Stimulated activated CD8-positive, alpha-beta memory T cell treated with anti-CD3 and anti-CD28 coated beads, Interleukin-15, amount 100 ng/mL, for 4 hours (primary cell): ENCODE measurements at places on chromosomes 6 and 20.

- no peak for DNase-seq
Observed at GRCh38 chr20:12044969-12045368, 127.3 kb downstream of the BTBD3 start.

DNA sequence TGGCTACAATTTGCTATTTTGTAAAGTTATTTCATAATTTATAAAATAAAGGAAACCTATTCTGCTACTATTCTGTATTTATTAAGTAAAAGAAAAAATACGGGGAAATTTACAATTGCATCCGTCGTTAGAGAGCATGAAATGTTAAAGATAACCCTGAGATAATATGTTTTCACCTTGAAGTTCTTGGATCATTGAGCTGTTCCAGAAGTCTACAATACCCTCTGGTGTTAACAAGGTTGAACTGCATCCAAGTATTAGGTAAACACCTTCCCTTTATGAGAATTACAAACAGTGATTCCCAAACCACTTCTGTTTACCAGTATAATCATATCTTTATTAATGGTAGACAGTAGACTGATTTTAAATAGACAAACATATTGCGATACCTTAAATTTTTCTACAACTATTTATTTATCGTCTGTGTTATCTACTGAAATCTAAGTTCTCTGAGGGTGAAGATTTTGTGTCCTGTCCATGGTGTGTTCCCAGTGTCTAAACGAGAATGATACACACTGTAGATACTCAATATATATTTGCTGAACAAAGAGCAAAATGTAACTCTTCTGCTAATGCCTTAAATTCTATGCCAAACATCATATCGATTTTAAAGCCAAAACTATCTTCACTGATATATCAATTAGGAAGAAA, 28.2 kb downstream of the TBC1D32 start:
- DNase-seq, result no peak

GRCh38 chr6:146367061-146367460, 176.6 kb upstream of the RAB32 start:
- DNase-seq, result no peak

GRCh38 chr6:139597771-139598755, 223.6 kb upstream of the CITED2 start:
- no peak for DNase-seq

DNA sequence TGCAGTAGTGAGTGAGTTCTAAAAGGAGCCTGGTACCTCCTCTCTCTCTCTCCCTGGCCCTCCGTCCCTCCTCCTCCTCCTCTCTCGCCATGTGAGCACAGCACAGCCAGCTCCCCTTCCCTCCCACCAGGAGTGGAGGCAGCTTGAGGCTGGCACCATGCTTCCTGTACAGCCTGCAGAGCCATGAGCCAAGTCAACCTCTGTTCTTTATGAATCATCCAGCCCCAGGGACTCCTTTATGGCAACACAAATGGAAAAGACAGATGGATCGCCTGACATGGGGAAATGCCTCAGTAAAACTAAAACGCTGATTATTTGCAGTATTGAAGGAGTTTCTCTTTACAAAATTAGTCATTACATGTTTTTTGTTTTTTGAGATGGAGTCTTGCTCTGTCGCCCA, 233.7 kb upstream of the ARID1B start:
- DNase-seq, result no peak

- DNase-seq, result no peak
Observed at GRCh38 chr20:62907384-62908317, 18.7 kb downstream of the DIDO1 start.

DNA sequence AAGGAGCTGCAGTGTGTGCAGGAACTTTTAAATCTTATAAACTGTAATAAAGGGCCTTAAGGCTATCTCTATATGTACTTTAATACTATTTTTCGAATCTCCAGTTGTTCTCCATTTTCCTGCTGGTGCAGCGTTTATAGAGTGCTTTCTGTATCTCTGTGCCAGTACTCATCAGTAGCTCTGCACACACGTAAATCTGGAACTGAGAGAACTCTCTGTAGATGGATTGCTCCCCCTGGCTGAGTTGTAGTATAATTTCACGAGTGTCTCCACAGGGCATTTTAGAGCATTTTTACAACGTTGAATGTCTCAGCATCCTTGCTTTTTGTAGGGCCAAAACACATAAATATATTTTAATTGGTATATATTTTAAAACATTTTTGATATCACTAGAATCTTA, 256.5 kb downstream of the TRDN start:
- no peak for DNase-seq

- DNase-seq, result no peak
Observed at GRCh38 chr6:24949020-24949569, 13.3 kb upstream of the RIPOR2 start.

DNA sequence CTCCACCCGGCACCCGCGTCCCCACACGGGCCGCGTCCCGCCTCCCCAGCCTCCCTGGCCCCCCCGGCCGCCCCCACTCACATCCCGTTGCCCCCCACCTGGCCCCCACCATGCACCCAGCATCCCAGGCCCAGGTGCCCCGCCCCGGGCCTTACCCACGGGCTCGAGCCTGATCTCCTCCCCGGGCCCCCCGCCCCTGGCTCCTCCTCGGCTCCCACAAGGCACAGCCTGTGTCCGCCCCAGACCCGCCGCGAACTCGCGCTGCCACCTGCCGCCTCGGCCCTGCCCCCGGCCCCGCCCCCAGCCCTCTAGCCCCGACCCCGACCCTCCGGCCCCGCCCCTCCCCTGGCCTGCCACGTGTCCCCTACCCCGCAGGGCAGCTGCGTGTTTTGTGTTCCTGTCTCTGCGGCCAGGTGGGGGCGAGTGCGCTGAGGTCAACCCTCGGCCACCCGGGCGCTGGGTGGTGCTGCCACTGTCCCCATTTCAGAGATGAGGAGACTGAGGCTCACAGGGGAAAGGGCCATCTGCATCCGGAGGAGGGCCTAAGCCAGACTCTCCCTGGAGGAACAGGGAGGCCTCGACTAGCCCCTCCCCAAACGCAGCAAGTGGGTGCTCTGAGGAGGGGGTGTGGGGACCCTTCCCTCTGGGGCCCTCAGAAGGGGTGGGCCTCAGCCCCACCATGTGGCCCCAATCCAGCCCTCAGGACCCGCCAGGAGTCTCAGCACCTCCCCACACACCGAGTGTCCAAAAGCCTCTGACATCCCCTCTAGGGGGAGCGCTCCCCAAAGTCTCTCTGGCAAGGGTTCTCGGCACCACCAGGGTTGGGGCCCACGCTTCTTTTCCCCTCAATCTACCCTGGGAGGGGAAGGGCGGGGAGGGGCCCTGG, 99.8 kb downstream of the TAF4 start:
- DNase-seq, result no peak

DNA sequence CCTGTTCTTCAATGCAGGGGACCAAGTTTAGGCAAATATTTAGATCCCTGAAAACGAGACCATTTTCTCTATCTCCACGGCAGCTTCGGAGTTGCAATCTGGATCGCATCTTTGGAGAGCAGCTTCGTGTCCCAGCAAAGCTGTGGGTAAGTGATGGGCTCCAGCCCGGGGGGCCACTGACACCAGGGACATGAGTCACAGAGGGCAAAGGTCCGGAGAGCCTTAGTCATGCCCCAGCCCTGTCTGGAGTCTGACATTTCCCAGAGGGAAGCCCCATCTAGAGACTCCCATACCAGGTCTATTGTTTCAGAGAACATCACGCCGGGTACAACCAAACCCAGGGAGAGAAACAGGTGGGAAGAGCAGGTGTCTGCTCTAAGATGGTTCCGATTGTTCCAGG, 95.9 kb downstream of the NFATC2 start:
- DNase-seq, result no peak

- DNase-seq, result no peak
Observed at GRCh38 chr6:152566103-152566875, 70.9 kb downstream of the SYNE1 start.

- no peak for DNase-seq
Observed at GRCh38 chr20:32064667-32065066, 12.6 kb downstream of the HCK start.

GRCh38 chr20:51008718-51009117, 14.2 kb downstream of the KCNG1 start:
- no peak for DNase-seq

- no peak for DNase-seq
Observed at GRCh38 chr20:57881466-57882385, 171.9 kb upstream of the PMEPA1 start.

DNA sequence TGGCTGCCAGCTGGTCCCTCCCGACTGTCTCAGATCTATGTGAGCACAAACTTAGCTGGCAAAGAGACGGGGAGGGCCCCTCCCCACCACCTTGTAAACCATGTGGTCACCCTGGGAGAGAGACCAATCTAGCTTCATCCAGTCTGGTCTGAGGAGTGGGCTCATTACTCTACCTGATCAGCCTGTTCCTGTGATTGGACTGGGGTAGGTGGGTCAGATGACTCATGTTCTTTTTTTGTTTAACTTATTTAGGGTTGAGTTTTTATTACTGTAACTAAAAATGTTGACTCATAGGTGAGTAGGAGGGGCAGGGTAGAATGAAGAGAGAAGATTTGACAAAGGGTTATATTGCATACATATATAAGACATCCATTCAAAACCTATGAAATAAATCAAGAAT, 4.7 kb downstream of the GSTA4 start:
- DNase-seq, result no peak

DNA sequence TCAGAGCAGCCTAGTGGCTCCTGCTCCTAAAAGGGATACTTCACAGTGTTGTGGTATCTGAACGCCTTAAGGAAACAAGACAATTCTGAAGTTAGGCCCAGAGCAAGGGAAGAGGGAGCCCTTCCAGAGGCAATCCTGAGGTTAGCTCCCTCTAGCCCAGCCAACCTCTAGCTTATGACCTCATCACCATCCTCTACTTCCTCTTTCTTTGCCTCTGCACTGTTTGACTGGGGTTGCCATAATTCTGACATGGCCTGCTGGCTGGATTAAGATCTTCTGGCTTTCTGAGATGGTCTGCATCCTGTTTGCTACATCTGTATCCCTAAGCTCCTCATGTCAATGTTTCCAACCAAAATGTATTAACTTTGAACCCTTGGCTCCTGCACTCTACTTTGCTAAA, 23.3 kb upstream of the BMP2 start:
- DNase-seq, result no peak

GRCh38 chr20:10171864-10172751, 46.5 kb upstream of the SNAP25 start:
- DNase-seq, result no peak

GRCh38 chr6:139372326-139373153, 1.9 kb downstream of the CITED2 start:
- no peak for DNase-seq

DNA sequence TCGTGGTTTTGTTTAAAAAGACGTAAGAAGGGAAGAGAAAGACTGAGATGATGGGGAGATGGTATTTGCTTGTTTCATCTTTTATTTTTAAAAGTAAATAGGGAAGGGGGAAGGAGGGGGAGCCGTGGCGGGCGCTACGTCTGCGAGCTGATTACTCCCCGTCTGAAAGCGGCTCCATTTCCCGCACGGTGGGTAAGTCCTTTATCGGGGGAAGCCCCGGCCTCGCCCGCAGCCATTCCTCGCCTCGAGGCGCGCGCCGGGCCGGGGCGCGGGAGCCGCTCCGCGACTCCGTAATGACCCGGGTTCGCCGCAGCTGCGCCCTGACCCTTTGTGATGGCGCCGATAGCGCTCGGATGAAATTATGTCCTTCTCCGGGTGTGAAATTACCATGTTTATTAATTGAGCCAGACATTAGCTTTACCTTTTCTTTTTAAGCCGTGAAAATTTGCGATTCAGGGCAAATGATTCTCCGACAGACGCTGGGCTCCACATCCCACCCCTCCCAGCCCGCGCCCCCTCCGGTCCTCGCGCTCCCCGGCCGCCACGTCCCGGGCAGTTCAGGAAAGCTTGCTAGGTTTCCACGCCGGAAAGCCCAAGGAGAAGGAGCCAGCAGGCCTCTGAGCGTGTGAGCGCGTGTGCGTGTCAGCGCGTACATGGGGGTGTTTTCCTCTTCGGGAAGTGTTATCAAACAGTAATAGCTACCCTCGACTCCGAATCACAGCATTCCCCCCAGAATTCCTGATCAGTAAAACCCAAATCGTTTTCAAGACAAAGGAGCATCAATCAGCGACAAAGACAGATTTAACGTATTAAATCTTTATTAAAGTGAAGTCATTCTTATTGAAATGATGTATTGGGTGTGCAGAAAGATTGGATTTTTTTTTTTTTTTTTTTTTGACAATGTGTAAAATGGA, 30.0 kb downstream of the TFAP2A start:
- DNase-seq, result no peak

DNA sequence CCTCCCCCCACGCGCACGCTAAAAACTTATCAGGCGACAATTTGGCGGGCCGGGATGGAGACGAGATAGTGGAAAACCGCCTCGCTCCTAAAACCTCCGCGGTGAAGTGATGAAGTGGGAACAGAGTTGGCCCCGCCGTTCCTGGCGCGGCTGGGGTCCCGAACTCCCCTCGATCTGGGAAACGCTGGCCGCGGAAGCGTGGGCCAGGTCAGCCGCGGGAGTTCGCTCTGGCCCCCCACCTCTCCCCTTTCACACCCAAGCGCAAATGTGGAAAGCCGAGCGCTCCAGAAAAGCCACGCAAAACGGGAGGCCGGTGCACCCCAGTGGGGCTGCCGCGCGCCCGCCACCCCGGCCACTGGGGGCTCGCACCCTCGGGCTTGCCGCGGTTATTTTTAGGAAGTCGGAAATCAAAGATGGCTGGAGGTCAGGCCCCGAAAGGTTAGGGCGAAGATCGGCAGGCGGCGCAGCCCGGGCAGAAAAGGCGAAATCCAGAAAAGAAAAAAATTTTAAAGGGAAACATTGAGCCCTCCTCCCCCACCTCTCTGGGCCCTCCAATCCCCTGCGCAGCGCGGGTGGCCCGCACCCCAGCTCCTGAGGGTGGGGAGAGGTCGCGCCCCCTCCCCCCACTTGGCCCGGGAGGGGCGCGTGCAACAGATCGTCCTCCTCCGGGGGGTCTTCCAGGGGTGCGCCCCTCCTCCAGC, 1.0 kb downstream of the SALL4 start:
- no peak for DNase-seq

GRCh38 chr6:125031385-125031784, 69.1 kb downstream of the RNF217 start:
- DNase-seq, result no peak

GRCh38 chr20:57381596-57382503, 9.3 kb upstream of the RBM38 start:
- peak; percentile 73 for DNase-seq

DNA sequence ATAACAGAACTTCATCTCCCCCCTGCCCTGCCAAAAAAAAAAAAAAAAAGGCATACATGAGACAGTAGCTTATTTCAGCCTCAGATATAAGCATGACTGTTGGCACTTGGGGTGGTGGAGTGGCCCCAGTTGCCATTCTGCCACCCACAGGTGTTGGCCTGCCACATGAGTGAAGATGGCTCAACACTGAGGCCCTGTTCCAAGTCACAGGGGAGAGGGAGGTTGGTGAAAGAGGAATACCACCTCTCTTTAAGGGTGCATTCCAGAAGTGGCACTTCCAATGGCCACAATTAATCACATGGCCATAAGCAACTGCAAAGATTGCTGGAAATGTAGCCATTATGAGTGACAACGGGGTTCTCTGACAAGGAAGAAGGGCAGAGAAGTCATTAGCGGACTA, 61.9 kb upstream of the JARID2 start:
- no peak for DNase-seq

GRCh38 chr20:45592574-45593189, 13.6 kb upstream of the WFDC8 start:
- no peak for DNase-seq
